WTC11 (cell line): ENCODE measurements at places on chromosomes 12 and 14. TPM values are rescaled to one million over a fixed set of nuclear protein-coding genes. Genes with fewer than 3 reads are reported as not detected.

The FKBP3 gene
- total RNA-seq: 118 TPM in 3 replicates

- H3K4me1 ChIP-seq: peaks cover 17% of the 10 kb centered on the region
- H3K27me3 ChIP-seq: no peaks in the 10 kb centered on the region
- H3K27ac ChIP-seq: no peak overlapping the region
- no peaks in the 10 kb centered on the region for H3K36me3 ChIP-seq
- no peak overlapping the region for H3K4me3 ChIP-seq
- no peak for DNase-seq
Observed at GRCh38 chr12:58818546-58818945, 101.8 kb downstream of the LRIG3 start.

The LTA4H gene
- total RNA-seq: 134 to 172 TPM (median 162 TPM) in 3 replicates

DNA sequence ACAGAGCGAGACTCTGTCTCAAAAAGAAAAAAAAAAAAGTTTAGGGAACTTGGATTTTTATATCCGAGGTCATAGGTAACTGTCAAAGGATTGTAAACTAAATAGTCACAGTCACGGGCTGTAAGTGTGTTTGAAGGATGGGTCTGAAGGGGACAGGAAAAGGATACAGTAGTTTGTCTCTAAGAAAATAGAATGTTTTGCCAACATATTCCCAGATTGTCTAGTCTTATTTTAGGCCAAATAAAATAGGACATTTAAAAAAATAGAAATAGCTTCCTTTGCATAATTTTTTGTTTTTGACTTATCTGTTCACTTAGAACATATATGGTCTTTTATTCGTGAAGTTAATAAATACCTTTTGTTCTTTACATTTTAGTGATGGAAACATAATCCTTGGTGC, 24.2 kb upstream of the REP15 start:
- H3K27me3 ChIP-seq: no peaks in the 10 kb centered on the region
- no peaks in the 10 kb centered on the region for H3K4me1 ChIP-seq
- H3K27ac ChIP-seq: no peak overlapping the region
- no peaks in the 10 kb centered on the region; the same call in 1 of the 2 replicates for H3K36me3 ChIP-seq
- no peak overlapping the region for H3K4me3 ChIP-seq

DNA sequence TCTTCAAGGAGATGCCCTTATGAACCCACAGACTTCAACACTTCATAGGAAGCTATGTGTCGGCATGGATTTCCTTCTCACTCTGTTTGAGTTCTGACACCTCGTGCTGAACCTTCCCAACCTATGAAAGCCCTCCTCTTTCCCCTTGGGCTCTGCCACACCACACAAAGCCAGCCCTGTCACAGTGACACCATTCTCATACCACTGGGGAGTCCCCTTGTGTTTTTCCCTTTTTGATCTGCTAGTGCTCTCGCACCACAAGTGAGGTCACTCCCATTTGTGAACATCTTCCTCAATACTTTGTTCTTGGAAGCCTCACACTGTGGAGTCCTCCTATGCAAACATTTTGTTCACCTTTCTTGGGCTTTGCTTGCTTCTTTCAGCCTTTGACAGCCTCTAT, 264.6 kb upstream of the ALG10 start:
- H3K27me3 ChIP-seq: no peaks in the 10 kb centered on the region
- H3K36me3 ChIP-seq: no peaks in the 10 kb centered on the region
- H3K27ac ChIP-seq: no peak overlapping the region
- DNase-seq: no peak
- no peak overlapping the region for H3K4me3 ChIP-seq
- H3K4me1 ChIP-seq: peaks cover 2% of the 10 kb centered on the region

GRCh38 chr12:59973515-59973914, 377.7 kb downstream of the SLC16A7 start:
- DNase-seq: no peak
- H3K27me3 ChIP-seq: no peaks in the 10 kb centered on the region
- peaks cover 4% of the 10 kb centered on the region for H3K4me1 ChIP-seq
- no peak overlapping the region for H3K27ac ChIP-seq
- H3K36me3 ChIP-seq: peaks cover under 1% of the 10 kb centered on the region; the same call in 1 of the 2 replicates
- no peak overlapping the region for H3K4me3 ChIP-seq

- H3K27me3 ChIP-seq: no peaks in the 10 kb centered on the region; the same call in 1 of the 2 replicates
- H3K4me3 ChIP-seq: no peak overlapping the region
- peaks cover 16% of the 10 kb centered on the region for H3K4me1 ChIP-seq
- peaks cover 32% of the 10 kb centered on the region for H3K36me3 ChIP-seq
Observed at GRCh38 chr12:103799504-103799856, 41.6 kb downstream of the NT5DC3 start.

The TRPV4 gene
- 2.9 to 5.4 TPM (median 5.1 TPM) in 3 replicates for total RNA-seq

DNA sequence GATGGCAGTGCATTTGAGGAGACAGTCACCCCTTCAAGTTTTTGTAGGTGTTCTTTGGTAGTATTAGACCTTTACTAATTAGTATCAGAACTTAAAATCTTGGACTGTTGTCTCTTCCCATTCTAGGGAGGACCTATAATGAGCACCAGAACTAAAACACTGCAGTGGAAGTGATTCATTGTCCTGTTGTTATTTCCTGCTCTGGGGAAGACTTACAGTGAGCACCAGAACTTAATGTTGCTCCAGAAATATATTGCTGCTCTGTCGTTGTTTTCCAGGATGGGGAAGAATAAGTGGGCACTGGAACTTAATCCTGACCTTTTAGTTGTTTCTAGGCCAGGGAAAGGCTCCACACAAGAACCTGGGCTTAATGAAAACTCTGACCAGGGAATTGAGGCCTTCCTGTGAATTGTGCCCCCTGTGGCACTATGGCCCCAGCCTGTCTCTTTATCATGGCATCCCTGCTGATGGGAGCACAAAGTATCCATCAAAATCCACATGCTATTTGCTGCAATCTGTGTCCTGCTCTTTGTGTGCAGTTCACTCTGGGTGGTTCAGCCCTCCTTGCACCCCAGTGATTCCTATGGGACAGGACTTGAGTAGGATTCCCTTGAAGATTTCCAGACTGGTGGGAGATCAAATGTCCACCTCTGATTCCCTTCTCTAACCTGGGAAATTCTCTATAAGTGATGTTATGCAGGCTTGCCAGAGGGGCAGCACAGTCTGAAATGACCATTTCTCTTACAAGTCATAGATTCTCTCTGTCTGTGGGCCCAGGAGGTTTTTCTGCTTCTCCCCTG, 175.8 kb downstream of the PAWR start:
- H3K4me3 ChIP-seq: no peak overlapping the region
- H3K4me1 ChIP-seq: peaks cover 37% of the 10 kb centered on the region

The KRT78 gene
- not detected in 3 replicates for total RNA-seq

The NINJ2 gene
- 0.41 to 0.73 TPM (median 0.42 TPM) in 3 replicates for total RNA-seq

The CRY1 gene
- 23.1 to 25.5 TPM (median 24.8 TPM) in 3 replicates for total RNA-seq

DNA sequence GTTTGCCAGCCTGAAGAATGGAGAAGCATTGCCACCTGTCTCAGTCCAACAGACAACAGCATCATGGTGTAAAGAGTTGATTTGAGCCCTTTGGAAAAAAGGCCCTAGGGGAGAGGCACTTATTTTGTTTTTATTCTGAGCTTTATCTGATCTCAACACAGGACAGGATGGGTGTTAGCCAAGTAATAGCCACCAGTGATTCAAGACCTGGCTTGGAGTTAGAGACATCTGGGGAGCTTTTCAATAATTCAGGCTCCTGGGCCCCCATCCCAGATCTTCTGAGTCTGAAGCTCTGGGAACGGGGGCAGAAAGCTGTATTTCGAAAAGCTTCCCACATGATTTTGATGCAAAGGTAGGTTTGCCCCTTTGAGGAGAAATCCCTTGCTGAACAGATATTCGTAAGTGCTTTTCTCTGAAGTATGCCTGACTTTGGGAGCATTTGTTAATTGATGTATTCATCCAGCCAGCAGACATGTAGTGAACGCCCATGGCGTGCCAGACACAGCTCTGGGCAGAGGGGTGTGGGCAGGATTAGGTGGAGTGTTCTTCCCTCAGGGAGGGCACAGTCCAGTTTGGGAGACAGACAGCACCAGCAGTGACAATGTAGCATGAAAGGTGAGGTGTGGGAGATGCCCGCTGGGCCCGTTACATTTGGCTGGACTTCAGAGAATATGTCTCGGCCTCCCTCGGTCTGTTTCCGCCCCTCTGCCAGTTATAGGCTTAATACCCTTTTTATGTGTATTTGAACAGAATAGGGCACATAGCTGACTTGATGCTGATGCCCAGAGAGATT, 72.5 kb downstream of the TSPAN9 start:
- DNase-seq: no peak
- no peak overlapping the region for H3K27ac ChIP-seq
- no peaks in the 10 kb centered on the region for H3K27me3 ChIP-seq
- no peak overlapping the region for H3K4me3 ChIP-seq
- H3K4me1 ChIP-seq: peaks cover 54% of the 10 kb centered on the region
